NCI-H1417 (cell line): ENCODE measurements at places on chromosomes 3 and 15.

DNA sequence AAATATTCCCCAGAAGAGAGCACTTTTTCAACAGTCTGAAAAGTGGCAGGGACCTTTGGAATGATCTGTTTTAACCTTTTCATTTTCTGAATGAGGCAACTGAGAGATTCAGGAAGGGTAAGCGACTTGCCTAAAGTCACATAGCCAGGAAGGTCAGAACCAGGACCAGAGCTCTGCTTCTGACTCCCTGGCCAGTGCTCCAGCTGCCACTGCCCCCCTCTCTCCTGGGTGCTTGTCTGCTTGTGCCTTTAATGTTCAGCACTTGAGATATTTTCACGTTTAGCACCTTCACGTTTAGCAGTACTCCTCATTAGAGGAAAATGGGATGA, 68.3 kb downstream of the SMAD3 start:
- no peak for DNase-seq

DNA sequence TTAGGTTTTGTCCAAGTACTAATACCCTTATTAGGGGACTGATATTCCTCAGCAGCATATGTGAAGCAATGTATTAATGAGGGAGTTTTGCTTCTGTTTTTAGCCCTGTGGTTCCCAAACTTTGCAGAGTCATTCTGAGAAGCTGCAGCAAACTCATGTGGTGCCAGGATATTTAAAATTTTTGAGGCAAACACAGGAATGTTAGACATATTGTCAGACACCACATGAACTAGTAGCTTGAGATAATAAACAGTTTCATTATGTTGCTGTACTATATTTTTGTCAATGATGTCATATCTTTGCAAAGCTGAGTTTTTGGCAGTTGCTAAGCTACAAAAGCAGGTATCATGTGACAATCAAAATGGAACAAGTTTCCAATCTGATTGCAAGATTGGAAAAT, 36.6 kb downstream of the ATP6V1A start:
- no peak for DNase-seq

DNA sequence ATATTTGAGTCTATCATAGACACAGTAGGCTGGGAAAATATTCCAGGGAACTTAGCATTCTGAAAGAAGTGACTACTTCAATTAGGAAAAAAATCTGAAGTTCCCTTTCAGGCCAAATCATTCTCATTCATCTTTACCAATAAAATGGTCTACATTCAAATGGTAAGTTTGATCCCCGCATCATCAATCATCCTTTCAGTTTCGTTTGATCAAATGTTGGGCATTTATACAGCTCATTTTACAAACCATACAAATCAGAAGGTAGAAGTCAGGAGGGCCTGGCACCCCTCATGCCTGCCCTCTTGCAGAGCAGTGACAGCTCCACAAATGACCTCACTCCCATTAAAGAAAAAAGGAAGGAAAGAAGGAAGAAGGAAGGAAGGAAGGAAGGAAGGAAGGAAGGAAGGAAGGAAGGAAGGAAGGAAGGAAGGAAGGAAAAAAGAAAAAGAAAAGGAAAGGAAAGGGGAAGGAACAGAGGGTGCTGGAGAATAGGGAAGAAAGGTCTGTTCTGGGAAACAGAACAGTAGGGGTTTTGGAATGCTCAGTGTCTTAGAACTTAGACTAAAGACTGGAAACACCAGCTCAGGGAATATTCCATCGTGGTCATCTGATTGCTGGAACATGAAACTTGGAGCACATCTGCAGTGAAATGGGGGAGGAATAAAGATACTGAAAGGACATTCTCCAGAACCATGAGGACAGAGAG, 86.1 kb downstream of the XXYLT1 start:
- DNase-seq = no peak

DNA sequence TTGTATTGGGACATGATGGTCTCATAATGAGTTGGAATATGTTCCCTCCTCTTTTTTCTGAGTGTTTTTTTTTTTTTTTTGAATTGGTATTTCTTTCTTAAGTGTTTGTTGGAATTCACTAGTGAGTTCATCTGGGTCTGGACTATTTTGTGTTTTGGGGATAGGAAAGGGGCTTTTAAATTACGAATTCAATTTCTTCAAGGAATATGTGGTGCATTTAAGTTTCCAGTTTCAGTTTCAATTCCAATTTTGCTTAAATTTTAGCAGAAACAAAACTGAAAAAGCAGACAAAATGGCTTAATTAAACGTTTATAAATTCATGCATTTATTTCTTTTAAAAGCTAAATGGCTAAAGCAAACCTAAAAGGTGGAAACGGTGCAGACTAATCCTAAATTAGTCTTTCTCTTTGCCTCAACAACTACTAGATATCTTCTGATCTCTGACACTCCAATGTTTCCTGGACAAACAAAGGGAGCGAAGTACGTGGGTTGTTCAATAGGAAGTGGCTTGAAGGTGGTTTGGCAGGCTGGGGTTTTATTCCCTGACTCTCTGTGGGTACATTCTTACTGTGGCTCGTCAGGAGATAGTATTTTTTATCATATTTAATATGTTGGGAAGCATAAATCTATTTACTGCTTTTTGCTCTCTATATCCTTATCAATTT, 50.0 kb upstream of the CORO2B start:
- DNase-seq = no peak

DNA sequence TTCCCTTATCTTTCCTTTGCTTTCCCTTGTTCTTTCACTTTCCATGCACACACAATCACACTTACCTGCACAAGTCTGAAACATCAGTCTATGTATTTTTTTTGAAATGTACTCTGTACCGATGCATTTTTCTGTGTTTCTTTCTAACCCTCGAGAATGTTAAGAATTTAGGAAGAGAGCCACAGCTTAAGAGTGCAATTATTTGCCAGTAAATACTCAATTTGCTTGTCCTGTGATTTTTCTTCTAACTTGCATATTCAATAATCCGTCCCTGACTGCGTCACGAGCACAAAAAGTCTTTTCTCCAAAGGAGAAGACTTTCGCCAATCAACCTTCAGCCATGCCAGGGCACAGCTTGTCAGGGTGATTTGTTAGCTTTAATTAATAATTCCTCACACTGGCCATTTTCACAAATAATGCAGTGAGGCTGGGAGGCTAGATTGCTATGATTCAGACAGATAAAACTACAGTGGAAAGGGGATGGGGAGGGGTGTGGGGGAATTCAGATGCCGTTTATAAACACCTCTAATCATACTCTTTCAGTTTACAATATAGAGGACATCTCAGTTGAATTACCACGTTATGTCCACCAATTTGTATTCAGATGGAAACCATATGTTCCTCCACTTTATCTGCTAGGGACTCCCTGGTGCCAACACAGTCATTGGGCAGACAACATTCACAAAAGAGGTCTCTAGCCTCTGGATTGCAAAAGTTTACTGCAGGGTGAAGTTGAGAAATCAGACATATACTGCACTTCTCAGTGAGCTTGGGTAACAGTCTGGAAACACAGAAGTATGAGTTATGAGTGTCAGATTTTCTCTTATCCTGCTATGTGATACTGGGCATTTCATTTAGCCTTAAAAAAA, 388.0 kb downstream of the ZBTB20 start:
- DNase-seq = no peak

DNA sequence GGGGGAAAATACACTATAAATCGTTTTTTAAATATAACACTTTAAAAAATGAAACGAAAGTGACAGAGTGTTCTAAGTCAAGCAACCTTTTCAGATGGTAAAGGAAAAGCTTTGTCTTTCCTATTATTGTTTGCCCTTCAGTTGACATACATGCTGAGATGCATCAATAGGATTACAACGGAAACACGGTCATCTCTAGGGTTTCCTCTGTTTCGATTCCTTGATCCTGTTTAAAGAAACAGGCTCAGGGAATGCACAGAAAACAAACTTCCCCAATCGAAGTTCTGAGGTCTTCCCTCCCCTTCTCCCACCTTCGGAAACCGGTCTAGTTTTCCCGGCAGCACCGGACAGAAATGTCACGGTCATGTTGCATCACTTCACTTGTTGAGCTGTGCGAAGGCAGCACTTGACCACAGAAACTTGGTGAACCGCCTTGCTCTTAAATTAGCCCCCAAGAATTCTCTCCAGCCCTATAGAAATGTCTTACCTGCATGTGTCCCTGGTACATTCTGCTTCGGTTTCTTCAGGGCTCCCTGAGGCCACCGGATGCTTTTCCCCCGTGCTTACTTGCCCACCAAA, 556 bp downstream of the PEX5L start:
- DNase-seq = peak; percentile 50

DNA sequence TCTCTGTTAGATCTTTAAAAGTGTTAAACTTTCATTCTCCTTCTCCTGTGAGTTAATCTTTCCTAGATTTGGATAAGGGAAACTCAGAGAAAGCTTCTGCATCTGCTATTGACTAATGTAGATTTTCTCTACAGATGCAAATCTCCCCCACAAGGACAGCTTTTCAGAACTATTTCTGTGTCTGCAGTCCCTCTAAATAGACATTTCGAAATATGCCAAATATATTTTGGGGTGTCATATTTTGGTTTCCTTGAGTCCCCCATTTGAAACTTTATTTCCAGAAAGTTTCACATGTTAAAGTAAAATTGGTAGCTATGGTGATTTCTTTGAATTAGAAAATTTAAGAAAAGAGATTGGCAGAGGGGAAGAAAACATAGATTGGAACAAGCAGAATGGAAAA, 852.3 kb upstream of the ALCAM start:
- no peak for DNase-seq

- no peak for DNase-seq
Observed at GRCh38 chr15:46591462-46591861, 956.6 kb downstream of the SQOR start.

GRCh38 chr3:19256313-19256712, 108.0 kb downstream of the KCNH8 start:
- peak; percentile 9 for DNase-seq

GRCh38 chr3:46998121-46998851, 18.8 kb downstream of the NBEAL2 start:
- DNase-seq = peak; percentile 13

DNA sequence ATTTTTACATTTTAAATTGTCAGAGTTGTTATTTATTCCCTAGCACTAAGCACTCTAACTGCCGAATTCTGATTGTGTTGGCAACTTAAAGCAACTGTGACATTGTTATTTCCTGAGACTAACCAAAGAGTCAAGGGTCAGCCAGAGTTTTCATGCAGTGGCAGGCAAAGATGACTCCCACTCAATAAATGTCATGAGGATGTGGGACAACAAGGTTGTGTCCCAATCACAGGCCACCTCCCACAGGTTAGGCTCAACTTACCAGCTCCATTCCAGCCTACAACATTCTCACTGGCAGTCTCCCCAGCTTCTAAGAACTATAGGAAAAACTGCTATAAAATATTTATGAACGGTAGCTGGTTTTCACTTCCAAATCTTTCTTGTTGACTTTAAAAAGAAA, 80.1 kb downstream of the RSL24D1 start:
- no peak for DNase-seq

DNA sequence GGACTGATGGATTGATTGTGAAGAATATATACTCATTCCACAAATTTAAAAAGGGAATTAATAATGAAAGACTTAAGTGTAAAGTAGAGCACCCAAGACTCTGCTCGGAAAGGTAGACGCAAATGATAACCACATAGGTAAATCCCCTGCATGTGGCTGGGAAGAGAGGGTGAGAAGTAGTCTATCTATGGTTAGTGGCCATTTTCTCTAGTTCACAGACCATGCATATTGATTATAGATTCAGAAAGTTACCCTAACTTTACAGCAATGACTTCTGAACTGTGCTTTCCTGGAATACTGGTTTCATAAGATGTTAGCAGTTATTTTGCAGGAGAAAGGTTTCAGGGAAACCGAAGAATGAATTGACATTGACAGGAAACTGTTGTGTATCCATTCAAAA, 51.7 kb downstream of the CASR start:
- no peak for DNase-seq

GRCh38 chr15:64070965-64071851, 22.4 kb downstream of the CIAO2A start:
- DNase-seq = no peak

GRCh38 chr3:12187448-12188327, 29.0 kb upstream of the TIMP4 start:
- DNase-seq = no peak

DNA sequence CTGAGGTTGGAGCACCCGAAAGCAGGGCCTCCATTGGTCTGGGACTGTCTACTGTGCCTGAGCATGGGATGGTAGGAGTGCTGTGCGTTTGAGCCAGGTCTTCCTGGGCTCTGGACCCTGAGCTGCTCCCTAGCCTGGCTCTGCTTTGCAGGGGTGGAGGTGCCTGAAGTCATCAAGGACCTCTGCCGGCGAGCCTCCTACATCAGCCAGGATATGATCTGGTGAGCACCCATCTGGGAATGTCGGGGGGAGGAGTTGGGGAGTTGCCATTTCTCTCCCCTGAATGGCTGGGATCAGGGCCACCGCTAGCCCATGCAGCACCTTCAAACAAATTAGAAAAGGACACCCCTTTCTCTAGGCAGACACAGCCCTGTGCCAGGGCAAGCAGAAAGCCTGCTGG, 20.7 kb downstream of the DUOX1 start:
- DNase-seq = no peak

GRCh38 chr3:145191543-145191942, 969.4 kb downstream of the PLOD2 start:
- no peak for DNase-seq

DNA sequence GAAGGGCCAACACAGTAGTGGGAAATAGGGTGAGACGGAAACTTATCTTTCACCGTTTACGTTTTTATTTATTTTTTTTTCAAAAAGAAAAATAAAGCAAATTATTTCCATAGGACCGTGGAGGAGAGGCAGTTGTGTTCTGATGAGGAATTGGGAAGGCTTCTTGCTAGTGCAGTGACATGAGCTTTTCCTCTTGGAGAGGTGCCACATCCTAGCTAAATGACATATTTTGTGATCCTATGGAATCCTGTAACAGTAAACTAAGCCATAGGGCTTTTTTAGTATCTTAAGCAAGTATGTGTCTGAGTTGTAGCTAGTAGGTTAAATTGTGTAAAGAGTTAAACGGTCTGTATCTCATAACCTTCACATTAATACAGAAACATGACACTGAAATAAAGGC, 609.9 kb downstream of the RBMS3 start:
- no peak for DNase-seq

DNA sequence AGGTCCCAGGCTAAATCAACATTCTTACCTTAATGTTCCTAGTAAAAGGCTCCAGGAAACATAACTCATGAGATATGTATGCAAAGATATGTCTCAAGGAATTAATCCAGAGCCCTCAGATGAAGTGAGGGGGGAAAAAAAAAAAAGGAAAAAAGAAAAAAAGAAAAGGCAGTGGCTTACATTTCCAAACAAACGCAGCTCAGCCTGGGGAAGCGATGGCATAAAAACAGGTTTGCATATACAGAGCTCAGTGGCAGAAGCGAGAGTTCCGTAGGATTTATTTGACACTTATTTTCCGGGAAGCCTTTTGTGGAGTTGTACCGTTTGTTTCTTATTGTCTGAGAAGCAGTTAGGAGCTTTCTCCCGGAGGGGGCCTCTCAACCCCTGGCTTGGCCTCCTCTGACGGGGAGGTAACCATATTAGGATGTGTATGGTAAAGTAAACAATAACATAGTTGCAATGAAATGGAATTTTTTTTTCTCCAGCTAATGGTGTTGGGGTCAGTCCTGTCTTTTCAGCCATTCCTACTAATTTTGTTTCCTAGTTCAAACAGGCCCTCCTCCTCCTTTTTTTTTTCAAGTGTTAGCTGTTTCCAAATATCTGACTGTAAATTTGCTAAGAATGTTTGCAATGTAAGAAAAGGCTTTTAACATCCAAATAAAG, 338.6 kb downstream of the FOXP1 start:
- no peak for DNase-seq

GRCh38 chr15:66800584-66801235, 98.7 kb downstream of the SMAD6 start:
- DNase-seq = no peak

- no peak for DNase-seq
Observed at GRCh38 chr3:123683505-123684154, 98.8 kb upstream of the HACD2 start.

- DNase-seq = no peak
Observed at GRCh38 chr3:14376348-14377043, 25.9 kb upstream of the SLC6A6 start.
